ENCODE measurements at places on chromosomes 5 and 9.

DNA sequence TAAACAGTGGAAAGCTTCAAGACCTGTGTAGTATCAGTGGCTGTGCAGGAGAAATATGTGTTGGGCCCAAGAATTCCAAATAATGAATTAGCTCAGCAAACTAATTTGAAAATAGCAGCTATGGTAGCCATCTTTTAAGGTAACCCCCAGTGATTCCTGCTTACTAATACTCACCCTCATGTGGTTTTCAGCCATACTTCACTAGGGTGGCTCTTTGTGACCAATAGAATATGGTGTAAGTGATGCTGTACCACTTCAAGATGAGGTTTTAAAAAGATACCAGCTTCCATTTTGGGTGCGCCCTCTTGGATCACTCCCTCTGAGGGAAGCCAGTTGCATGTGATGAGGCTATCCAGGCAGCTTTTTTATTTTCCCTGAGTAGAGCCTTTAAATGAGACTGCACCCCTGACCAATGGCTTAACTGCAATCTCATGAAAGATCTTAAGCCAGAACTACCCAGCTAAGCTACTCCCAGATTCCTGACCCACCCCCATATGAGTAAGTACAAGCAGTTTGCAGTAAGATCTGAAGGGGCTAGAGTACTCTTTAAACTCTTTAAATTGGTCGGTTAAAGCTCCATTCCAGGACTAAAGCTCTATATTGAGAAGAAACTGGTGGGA lies 58.3 kb downstream of the UHRF2 start:
- no peak for DNase-seq

DNA sequence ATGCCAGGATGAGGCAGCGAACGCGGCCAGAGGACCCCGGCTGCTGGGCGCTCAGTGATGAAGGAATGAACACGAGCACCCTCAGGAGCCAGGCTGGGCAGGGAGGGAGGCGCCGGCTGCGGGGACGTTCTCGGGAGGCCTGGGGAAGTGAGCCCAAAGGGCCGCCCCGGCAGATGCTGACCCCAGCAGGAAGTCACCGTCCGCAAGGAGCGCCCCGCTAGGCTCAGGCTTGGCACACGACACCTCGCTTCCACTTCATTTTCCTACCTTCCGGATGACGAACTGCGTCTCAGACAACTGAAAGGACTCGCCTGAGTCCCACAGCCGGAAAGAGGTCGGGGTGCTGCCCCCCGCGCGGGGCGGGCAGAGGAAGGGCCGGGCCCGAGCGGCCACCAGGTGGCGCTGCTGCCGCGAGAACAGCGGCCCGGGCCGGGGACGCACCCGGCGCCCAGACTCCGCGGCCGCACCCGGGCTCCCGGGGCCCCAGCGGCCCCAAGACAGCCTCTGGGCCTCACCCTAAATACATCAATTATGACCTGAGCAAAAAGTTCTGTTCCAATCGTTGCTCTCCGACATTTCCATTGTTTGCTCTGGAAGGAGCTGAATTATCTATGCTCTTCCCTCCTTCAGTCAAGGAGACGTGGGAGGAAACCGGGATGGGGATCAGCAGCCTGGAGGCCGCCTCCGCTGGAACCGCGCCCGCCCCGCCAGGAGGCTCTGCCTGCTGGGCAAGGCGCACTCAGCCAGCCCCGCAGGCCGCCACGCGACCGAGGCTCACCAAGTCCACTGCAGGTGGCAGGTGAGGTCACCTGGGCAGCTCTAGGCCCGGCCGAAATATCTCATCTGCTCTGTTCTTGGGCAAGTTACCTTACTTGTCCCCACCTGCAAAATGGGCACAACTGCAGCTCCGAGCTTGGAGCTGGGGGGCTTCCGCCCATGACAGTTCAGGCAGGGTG lies 107.0 kb downstream of the ZNF354C start:
- peak; percentile 48 for DNase-seq

DNA sequence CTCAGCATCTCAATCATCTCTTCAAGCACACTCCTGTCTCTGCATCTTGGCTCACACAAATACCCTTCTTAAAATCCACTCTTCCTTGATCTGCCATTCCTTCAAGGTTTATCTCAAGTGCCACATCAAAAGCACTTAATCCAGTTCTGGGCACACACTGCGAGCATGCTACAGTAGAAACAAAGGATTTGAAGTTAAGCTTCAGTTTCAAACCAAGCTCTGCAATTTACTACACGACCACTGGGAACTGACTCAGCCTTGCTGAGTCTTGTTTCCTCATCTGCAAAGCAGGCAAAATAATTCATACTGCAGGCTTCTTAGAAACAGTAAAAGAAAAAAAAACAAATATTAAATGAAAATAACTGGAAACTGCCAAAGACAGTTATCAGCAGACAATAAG lies 50.5 kb upstream of the CTNNAL1 start:
- no peak for DNase-seq

GRCh38 chr5:95941756-95942155 lies 19.9 kb downstream of the ELL2 start:
- no peak for DNase-seq

GRCh38 chr9:91930475-91930874 lies 19.6 kb downstream of the ROR2 start:
- no peak for DNase-seq

DNA sequence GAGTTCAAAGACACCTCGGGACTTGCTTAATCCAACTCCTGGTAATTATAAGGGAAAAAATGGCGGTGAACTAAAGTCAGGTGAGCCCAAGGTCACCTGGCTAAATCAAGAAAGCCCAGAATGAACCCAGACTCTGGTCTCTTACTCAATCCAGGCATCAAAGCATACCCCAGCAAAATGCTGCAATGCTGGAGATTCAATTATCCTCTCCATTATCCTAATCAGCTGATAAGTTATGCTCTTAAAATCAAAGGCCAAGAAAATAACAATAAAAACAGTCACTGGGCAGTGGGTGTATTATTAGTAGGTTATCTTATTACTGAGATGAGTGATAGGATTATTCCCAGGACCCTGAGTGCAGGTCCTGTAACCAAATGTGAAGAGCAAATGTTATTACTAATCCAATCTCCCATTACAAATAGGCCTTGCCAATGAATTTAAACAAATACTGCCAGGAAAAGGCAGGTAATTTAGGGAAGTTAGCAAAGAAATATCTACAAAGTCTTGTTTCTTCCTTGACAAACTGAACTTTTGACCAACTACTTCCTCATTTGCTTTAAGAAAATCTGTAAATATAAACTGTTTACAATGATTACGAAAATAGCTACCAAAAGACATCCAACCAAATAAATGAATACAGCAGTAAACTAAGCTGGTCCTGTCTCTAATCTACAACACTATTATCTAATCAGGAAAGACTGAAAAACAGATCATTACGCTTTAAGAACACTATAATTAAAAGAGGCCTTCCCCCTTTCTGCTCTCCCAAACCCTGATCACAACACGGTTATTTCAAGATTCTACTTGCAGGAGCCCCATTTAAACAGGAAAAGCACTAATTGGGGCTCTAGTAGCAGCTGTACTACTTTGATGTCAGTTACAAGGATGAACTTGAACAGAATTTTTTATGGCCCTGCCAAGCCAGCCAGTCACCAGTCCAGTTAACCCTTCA lies 103.2 kb downstream of the MED27 start:
- no peak for DNase-seq

DNA sequence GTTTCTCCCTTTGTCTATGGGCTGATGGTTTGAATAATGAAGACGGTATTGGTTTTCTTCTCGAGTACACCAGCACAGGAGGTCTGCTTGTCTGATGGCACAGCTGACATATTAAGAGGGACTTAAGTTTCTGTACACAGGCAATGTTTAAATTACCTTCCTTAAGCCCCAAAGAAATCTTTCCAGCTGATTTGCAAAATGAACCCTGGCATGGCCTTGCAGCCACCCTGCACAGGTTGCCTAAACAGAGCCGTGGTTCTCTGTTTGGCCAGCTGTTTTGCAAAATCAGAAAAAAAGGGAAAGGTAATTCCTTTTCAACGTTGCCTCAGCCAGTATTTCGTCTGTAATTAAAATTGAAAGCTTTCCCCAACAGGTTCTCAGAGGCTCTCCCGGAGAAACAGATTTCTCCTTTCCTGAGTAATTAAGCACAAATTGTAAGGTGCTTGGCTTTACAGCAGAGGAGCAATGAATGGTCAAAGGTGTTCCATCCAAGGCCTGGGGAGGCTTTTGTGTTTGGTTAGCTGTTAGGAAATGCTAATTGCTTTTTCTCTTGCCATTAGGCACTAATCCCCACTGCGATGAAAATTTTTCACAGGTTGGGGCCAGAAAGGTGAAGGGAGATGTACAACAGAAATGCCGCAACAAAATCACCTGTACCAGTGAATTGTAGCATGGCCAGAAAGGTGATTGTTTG lies 138.9 kb downstream of the RASEF start:
- no peak for DNase-seq

GRCh38 chr5:168390491-168390890 lies 95.8 kb upstream of the RARS1 start:
- no peak for DNase-seq

DNA sequence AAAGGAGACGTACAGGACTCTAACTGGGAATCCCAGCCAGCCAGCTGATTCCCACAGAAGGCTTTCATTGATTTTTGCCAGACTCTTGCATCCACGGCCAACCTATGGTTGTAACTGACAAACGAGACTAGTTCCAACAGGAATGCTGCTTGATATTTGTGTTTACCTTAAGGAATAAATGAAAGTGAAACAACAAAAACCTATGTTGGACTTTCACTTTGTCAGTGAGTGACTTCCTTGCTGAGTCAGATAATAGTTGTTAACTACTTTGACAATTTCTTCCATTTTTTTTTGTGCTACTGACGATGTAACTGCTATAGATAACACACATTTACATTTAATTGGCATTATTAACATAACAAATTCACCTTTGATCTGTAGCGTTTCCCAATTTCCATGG lies 63.4 kb upstream of the LRRTM2 start:
- DNase-seq: no peak

GRCh38 chr9:212297-212696 lies 2.4 kb upstream of the DOCK8 start:
- DNase-seq: no peak

DNA sequence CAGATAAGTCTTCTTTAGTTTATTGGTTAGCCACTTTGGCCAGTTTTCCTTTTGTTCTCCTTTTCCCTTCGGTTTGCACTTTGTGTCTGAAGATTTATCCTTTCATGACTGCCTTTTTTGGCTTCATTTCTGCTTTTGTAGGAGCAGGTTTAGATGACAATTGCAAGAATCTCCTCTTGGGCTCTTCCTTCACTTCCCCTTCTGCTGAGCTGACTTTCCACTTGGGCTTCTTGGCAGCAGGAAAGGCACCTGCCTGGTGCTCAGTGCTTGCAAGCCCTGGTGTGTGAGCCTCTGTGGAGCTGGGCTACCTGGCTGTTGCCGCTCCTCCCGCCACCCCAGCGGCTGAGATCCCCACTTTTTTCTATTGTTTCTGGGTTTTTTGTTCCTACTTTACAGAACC lies 7.3 kb downstream of the CCDC112 start:
- DNase-seq: no peak

- DNase-seq: no peak
These were observed 60.0 kb downstream of the PSMB7 start for GRCh38 chr9:124355039-124355940.

GRCh38 chr5:139686706-139687441 lies 38.7 kb downstream of the CXXC5 start:
- no peak for DNase-seq

DNA sequence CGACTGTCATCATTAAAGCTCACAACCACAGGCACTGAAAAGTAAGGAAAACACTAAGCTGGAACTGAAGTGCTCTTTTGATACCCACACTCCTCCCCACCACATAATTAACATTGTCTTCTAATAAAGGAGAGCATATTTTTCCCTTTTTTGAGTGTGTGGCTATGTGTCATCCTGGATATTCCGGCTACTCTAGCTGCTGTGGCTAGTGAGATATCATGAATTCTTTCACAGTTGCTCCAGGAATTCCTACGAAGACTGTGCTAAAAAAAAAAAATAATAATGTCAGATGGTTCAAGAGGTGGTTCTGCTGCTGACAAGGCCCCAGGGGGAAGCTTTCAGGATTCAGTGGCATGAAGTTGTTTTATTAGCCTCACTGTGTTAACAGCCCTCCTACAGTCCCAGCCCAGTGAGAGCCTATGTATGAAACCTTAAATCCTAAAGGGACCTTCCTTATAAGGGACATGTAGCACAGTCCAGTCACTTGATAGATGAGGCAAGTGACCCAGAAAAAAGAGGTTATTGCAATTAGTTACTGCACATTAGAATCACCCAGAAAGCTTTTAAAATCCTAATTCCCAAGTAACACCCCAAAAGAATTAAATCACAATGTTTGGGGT lies 46.6 kb downstream of the TMEM252 start:
- DNase-seq: no peak

DNA sequence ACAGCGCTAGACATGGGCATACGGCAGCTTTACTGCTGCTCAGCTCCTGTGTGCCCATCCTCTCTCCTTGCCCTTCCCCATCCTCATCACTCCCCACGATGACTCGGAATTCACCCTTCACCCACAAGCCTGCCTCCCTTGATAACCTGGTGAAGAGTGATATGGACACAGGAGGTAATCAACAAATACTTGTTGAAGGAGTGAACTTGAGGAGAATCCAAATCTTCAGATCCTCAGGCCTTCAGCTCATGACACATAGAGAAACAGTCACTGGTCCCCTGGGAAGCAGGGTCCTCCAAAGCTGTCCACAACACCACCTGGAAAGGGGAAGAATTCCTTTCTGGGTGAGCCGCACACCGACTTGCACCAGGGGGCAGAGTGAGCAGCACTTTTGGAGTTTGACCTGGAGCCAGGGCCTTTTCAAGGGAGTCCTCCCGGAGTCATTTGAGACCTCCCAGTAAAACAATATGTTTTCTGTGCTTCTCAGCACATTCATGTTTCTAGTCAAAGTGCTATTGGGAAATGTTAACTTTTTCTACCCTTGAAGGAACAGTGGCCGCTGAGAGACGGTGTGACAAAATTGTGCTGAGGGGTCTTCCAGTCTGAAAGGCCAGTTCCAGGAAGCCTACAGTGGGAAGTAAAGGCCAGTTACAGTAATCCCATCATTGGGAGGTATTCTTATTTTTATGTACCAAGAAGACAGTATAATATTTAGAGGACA lies 332.3 kb downstream of the CWC27 start:
- peak; percentile 29 for DNase-seq

DNA sequence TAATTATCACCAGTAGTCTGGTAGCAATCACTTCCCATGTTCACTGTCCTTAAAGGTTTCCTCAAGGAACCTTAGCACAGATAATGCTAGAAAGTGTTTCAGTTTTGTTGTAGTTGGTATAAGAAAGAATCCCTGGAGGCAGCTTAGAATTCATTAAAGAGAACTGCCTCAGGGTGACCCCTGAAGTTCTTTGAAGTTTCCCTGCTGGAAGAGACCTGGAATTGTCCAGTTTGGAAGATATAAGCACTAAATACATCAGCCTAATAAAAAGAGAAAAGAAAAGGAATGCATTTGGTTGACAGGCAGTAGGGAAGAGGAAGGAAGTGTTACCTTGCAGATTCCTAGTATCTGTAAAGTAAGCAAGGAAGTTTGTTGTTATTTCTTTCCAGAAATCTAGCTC lies 999.6 kb upstream of the DMAC1 start:
- DNase-seq: no peak

- no peak for DNase-seq
These were observed 207.4 kb downstream of the ARRDC3 start for GRCh38 chr5:91175708-91176107.

GRCh38 chr5:15995341-15996052 lies 184.1 kb downstream of the MARCHF11 start:
- DNase-seq: no peak
